Left cardiac atrium (tissue), 4 donors: ENCODE measurements at places on chromosomes 5 and 9. TPM values are rescaled to one million over a fixed set of nuclear protein-coding genes. Genes with fewer than 3 reads are reported as not detected.

GRCh38 chr5:94815313-94816039 is 197.0 kb downstream of the SLF1 start:
- no peak for DNase-seq

GRCh38 chr5:97085459-97086181 is 56.8 kb downstream of the LIX1 start:
- DNase-seq = no peak

- peak; percentile 50 for DNase-seq
Measured at GRCh38 chr5:72268753-72269410, 51.2 kb downstream of the MRPS27 start.

- DNase-seq = no peak
Measured at GRCh38 chr5:167064198-167064776, 1227.2 kb upstream of the WWC1 start.

DNA sequence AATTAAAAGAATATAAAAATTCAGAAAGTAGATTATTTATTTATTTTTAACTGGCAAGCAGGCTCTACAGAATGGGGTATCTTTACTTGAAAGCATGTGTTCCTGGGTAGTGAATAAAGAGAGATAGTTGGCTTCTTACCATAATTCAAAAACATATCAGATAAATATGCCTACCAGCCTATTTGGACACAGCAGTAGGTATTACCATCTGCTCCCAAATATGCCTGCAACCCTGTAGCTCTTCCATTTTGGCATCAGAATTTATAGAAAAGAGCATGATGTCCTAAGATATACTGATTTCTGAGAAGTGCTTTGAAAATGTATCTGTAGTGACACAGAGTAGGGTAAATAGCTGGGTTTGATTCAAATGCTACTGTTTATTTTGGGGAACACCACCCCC is 1300.5 kb upstream of the DMAC1 start:
- no peak for DNase-seq

- DNase-seq = no peak
Measured at GRCh38 chr9:129853614-129854013, 18.4 kb downstream of the USP20 start.

Gene APBA1
- total RNA-seq = 8.4 TPM

Gene KIF24
- total RNA-seq = 0.59 TPM
